ENCODE measurements at places on chromosomes 7 and 10.
A peak's percentile ranks its signal among the peaks of the same experiment; 100 is the strongest.

DNA sequence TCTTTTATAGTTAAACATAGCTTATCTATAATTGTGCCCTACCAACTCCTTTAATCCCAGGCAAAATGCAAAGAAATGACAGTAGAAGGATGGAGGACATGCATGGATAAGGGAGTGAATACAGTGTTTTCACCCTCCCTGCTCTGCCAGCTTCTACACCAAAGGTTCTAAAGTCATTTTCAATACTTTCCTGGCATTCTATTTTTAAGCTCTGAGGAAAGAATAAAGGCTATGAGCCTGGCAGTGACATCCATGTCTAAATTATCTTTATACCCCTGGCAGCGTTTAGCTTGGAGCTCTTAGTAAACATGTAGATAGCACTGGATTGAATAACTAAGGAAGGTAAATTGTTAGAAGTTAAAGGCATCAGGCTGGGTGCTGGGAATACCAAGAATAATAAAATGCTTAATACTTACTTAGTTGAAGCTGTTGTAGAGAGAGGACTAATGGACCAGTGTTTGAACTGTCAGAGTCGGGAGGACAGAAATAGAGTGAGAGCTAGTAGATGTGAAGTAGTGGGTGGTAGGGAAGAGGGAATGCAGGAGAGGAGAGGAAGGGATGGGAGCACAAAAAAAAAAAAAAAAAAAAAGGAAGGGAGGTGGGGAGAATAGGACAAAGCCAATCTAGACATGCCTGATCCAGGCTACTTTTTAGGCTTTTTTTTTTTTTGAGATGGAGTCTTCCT, 518.9 kb downstream of the GALNT17 start:
- DNase-seq, result no peak

DNA sequence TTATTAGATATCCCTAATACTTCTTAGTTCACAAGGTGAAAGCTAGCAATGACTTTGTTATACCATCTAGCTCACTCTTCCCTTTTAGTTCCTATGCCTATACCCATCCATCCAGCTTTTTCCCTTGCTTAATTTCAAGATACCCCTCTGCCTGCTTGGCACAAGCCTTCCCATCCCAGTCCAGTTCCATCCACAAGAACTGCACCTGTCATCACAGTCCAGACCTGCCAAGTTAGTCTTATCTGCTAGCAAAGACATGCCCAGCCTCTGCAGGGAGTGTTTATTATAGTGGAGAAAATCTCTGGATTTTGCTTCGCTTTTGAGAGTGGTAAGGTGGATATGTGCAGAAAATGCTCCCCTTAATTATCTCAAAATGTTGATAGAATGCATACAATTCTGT, 158.2 kb downstream of the ST7 start:
- DNase-seq, result no peak

DNA sequence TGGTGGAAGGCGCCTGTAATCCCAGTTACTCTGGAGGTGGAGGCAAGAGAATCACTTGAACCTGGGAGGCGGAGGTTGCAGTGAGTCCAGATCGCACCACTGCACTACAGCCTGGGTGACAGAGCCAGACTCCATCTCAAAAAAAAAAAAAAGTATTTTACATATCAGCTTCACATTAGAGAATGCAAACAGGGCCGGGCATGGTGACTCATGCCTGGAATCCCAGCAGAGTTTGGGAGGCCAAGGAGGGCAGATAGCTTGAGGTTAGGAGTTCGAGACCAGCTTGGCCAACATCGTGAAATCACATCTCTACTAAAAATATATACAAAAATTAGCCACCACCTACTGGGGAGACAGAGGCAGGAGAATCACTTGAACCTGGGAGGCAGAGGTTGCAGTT, 31.6 kb downstream of the USP54 start:
- DNase-seq, result no peak

GRCh38 chr10:4051011-4051640, 266.1 kb upstream of the KLF6 start:
- DNase-seq, result no peak

- peak; percentile 88 for DNase-seq
These were observed 128.0 kb downstream of the ZMIZ1 start for GRCh38 chr10:79196470-79197461.

DNA sequence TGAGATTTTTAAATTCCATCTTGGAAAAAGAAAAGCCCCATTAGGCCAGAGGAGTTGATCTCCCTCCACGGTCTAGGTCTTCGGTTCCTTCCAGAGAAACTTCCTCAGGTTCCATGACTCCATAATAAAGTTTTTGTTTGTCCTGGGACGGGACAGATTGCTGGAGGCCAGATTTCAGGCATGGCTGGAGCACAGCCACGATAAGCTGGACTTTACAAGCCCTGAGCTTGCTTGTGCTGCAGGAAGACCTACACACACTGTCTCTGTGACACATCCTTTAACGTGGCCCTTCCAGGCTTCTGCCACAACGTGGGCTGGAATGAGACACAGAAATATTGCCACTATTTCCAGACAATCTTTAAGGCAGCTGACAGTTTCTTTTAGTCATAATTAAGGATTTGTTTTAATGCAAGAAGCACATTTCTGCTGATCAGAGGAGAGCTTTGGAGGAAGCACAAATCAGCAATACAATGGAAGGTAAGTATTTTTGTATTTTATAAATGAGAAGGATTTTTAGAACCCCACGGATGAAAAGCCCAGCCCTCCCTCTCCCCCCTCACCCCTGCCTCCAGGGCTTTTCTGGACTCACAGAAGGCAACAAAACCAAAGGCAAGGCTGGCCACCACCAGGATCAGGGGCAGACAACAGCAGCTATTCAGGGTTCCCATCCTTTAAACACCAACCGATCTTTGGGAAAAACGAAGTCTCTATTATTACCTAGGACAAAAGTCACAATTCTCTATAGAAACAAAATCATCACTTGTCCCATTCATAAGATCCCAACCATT, 6.5 kb downstream of the CTBP2 start:
- no peak for DNase-seq

DNA sequence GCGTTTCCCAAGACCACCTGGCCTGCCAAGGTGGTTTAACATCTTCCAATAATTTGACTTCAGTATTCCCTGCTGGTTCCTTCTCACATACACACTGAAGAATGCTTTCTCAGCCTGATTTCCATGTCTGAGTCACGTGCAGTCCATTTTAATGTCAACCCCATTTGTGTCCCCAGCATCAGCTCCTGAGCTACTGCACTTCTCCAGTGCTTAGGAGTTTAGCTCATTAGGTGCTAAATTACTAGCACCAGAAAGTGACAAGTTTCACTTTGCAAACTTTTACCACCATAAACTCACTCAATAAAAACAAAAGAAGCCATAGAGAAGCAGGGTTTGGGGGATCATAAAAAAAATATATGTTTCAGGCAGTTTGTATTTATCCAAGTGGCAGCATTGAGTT, 279.3 kb upstream of the SORCS1 start:
- DNase-seq, result no peak

DNA sequence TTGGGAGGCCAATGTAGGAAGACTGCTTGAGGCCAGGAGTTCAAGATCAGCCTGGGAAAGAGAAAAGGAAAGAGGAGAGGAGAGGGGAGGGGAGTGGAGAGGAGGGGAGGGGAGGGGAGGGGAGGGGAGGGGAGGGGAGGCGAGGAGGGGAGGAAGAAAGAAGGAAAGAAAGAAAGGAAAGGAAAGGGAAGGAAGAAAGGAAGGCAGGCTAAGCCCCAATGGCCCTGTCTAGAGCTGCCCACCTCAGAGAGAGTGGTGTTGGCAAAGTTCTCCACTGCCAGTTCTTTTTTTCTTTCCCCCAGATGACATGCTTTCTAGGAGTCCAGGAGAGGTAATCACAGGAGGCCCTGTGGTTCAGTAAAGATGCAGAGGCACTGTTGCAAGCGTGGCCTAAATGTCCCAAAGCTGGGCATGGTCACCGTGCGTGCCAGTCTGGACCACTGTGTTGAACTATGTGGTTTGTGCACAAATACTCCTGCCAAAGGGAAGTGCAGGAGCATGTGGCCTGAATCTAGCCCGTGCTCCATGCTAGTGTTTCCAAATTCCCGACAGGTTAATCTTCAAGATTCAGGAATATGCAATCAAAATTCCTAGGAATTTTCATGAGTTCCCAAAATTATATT, 39.7 kb downstream of the ODAD2 start:
- DNase-seq, result no peak

- DNase-seq, result no peak
These were observed 275.1 kb upstream of the KLF14 start for GRCh38 chr7:131008840-131009711.

DNA sequence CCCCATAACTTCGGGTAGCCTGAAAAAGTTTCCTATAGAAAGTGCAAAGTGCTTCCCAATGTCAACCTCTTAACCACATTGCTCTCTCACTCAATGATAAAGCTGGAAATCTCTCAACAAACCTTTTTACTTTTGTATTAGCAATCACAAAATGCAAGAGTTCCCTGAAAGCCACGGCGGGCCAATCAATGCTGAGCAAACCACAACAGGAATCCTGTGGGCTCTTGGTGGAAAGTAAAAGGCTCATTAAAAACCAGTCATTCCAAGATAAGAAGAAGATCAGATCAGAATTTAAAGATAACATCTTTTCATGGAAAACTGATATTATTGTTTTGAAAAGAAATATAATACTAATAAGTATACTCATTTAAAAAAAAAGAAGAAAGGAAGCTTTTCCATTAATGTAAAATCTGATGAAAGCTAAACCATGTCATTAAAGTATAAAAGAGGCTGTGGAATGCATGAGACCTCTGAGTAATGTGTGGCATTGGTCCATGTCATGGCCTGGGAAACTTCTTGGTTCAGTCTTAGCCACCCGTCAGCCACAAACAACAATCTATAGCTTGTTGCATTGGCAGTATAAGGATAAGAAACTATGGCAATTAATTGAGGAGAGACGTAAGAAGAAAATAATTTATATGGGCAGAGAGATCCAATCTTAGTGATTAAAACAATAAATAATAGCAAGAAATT, 1066.1 kb upstream of the SORCS1 start:
- DNase-seq, result no peak

- DNase-seq, result no peak
These were observed 698.9 kb downstream of the PARD3 start for GRCh38 chr10:34116220-34116641.

- DNase-seq, result no peak
These were observed 20.1 kb downstream of the ITGB1 start for GRCh38 chr10:32937911-32938424.

GRCh38 chr10:132814469-132814856, 28.5 kb upstream of the NKX6-2 start:
- no peak for DNase-seq

Data from WERI-Rb-1 (cell line).